ENCODE measurements at places on chromosomes 11 and 22. TPM values are rescaled to one million over a fixed set of nuclear protein-coding genes. Genes with fewer than 3 reads are reported as not detected.

Gene RFPL1
- not detected for total RNA-seq

Gene APOBEC3C
- 6.0 TPM for total RNA-seq

Gene ACCS
- 16.1 TPM for total RNA-seq

Gene KMT2A
- 39.3 TPM for total RNA-seq

Gene OR52E5
- total RNA-seq = not detected

Gene TBX1
- 2.7 TPM for total RNA-seq

Gene MTNR1B
- not detected for total RNA-seq

Gene MAPK8IP2
- 1.9 TPM for total RNA-seq

DNA sequence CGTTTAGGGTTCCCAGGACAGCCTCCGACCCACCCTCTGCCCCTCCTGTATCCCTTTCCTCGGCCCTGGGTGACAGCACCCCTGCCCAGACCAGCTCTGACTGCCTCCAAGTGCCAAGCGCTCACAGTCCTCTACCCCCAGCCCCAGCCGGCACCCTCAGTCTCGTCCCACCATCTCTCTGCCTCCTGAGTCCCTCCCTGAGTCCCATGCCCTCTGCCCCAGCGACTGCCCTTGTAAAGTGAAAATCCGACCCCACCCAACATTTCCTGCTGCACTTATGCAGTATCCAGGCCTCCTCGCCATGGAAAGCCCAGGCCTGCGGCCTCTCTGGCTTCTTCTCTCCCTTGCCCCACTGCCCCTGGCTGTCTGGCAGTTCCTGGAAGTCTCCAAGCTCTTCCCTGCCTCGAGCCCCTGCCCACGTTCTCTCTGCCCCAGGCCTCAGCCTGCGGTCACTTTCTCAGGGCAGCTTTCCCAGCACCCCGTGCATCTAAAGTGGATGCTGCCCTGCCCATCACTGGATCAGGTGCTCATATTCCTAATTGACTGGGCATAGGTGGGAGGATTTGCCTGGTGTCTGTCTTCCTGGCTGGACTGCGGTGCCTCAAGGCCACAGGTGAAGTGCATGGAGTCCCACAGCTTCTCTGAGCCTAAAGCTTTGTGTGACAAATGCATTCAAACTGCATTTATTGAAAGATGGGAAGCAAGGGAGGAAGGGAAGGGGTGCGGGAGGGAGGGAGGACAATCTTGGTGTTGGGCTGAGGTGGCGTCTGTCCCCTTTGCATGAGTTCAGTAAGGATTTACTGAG is 17.7 kb upstream of the IL2RB start:
- DNase-seq = no peak

DNA sequence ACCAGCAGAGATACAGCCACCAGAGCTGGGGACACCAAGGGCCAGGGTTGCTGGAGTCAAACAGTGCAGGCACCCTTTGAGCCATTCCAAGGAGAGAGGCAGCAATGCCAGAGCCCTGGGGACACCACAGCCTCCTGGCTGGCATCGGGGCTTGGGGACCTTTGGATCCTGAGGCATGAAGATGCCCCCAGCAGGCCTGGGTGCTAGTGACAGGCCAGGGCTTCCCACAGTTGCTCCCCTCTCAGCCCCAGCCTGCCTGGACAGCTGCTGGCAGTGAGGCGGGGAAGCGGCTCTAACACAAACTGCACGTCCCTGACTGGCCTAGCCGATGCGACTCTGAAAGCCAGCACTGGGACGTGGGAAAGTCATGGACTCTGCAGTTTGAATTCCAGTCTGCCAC is 2.7 kb downstream of the CD5 start:
- DNase-seq = no peak

DNA sequence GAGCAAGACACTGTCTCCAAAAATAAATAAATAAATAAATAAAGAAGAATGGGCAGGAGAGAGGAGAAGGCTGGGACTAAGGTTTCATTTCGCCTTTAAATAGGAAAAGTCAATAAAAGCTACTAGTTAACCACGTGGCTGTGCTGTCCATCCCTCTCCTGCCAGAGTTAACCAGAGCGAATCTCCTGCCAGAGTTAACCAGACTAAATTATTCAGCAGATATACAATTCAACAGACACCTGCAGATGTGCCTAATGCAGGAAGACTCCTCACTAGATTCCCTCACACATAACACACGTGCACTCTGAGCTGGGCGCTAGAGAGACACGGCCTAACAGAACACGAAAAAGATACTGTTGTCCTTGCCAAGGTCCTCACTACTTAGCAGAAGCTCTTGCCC is 156.1 kb downstream of the IGLL1 start:
- no peak for DNase-seq

- no peak for DNase-seq
Measured at GRCh38 chr11:20321177-20321576, 42.3 kb upstream of the HTATIP2 start.

GRCh38 chr11:34154059-34154875 is 48.8 kb downstream of the NAT10 start:
- DNase-seq = no peak

DNA sequence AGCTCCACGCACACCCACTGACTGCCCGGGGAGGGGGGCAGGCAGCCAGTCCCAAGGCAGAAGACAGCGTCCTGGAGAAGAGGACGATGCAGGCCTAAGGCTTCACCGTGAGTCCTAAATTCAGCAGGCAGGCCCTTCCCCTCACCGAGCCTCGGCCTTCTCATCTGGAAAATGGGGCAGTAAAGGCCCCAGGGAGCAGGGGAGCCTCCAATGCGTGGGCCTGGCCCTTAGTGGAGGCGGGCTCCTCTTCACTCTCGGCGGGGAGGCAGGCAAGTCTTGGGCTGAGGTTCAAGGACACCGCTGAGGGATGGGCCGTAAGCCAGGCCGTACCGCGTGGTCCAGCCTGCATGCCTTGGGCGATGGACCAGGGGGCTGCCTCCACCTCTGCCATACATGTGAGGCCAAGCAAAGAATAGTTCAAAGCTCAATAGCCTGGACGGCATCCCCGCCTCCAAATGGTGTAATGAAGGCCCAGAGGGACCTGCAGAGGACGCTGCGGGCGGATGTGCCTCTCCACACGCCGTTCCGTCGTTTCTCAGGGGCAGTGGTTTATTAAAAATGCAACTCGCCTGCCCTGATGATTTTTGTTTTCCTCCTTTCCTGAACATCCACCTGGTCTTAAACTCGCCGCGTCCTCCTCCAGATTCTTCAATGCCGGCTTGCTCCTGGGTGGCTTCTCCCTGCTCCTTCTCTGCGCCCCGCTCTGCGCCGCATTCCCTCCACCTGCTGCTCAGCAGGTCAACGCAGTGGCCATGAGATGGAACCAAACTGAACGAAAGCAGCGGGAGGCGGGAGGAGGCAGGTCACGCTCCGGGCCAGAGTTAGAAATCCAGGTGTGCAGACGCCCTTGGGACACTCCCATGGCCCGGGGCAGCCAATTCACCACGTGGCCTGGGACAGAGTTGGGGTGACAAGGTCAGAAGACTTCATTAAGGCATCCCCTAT is 627.8 kb downstream of the TBC1D22A start:
- no peak for DNase-seq

- DNase-seq = peak; percentile 42
Measured at GRCh38 chr11:69298267-69299022, 4.5 kb downstream of the MYEOV start.

- no peak for DNase-seq
Measured at GRCh38 chr11:108235192-108235591, 12.3 kb downstream of the ATM start.

GRCh38 chr11:118042796-118043195 is 34.1 kb upstream of the TMPRSS4 start:
- DNase-seq = no peak

DNA sequence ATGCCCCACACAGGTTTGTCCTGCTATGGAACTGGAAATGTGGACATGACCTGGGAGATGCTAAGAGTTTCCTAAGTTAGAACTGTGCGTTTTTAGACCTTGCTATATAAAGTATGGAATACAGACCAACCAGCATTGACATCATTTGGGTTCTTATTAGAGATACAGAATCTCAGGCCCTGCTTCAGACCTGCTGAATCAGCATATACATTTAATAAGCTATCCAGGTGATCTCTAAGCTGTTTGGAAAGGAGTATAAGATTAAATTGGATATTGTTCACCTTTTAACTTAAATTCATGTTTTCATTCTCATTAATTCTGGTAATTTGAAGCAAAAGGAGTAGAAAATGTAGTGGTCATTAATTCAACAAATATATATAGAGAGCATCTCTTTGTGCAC is 6.9 kb upstream of the CNTF start:
- no peak for DNase-seq

DNA sequence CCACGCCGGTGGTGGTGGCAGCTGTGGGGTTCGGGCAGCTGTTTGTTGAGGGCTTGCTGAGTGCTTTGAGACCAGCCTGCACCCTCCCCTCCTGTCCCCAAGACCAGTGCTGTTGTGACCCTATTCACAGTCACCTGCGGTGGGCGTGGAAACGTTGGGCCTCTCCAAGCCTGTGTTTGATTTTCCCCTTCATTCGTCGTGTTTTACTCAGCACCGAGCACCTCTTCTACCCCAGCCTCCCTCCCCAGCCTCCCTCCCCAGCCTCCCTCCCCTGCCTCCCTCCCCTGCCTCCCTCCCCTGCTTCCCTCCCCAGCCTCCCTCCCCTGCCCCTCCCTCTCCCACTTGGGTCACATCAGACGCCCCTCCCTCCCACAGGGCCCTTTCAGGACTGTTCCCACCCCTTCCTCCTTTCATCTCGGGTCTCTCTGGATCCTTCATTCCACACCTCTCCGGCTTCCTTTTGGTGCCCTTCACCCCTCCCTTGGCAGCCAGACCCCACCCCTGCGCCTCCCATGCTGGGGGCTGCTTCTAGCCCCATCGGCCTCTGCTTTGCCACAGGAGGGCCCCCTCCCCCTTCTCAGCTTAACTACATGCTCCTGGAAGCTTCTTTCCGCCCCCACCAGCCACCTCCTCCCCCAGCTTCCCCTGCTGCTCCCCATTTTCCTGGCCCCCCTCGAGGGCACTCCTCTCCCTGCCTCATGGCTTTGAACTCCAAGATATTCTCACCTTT is 14.8 kb downstream of the FRMD8 start:
- DNase-seq = no peak
